NCI-H2107 (cell line): ENCODE measurements at places on chromosomes 2 and 18.

GRCh38 chr18:69838620-69839411 lies 108.9 kb downstream of the CD226 start:
- no peak for DNase-seq

DNA sequence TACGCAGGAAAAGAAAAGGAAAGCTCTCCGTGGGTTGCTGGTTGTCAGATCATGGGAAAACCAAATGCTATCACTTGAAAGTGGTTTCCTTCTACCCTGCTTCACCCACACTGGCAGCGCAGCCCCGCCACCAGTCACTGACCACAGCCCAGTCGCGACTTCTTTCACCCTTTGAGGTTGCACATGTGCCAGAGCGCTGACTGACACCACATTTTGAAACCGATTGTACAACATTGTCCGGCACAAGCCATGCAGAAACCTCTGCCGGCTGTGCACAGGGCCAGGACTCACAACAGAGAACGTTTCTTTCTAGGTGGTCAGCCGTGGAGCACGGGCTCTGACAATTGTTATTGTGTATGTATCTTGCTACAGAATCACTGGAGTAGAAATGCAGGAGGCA lies 827.2 kb upstream of the POU3F3 start:
- DNase-seq: no peak

DNA sequence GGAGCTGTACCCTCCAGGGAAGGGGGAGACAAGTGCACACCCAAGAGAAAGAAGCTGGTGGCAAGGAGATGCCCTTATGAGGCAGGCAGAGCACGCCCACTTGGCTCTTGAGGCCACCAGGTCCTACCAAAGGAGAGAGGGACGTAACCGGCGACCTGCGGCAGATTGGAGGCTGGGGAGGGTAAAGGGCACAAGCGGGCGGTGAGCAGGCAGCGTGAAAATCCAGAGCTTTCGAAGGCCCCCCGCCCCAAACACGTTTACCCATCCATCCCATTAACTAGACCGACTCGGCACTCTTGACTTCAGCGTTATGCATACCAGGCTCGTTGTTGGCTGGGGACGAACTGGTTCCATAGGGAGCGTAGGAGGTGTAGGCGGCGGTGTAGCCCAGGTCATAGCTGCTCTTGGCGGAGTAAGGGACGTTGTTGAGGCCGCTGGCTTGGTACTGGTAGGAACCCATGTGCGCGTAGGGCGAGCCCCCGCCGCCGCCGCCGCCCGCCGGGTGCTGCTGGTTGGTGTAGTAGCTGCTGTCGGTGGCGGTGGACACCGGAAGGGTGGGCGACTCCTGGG lies 794 bp downstream of the DLX2 start:
- DNase-seq: no peak

DNA sequence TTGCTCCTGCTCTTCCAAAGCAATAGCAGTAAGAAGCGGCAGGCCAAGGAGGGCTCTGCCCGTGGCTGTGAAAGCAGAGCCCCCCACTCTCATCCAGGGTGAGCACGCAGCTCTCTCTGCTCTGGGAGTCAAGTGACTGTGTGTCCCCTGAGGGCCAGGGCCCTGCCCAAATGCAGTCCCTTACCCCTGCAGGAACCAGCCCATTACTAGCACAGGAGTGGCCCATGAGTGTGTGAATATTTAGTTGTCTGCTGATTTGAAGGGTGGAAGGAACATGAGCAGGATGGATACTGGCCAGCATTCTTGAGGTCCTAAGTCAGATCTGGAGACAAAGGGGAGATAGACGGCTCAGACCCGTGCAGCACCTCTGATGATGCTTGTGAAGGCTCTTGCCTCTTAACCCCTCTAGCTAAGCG lies 69.7 kb upstream of the FOSL2 start:
- no peak for DNase-seq

DNA sequence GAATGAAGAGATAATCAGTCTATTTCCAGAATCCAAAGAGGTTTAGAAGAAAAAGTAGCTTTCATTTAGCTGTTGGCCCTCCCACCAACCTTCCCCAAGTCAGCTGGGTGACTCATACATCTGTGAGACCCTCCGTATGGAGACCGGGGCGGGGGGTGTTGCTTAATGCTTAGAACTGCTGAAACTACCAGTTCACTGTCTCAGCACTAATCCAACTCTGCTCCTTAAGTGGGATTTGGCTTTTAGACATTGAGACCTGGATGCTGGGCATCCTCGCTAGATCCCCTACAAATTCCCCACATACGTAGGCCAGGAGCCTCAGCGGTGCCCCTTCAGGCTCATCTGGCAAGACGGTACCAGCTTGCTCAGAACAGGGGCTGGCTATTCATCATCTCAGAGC lies at the start of gene SAG:
SAG (plus strand) TSS at position 252 of the 400 bp plus-strand sequence. CDS start 1,374 bp downstream, outside the sequence.
- no peak for DNase-seq
